ENCODE measurements at places on chromosomes 2 and 18.

DNA sequence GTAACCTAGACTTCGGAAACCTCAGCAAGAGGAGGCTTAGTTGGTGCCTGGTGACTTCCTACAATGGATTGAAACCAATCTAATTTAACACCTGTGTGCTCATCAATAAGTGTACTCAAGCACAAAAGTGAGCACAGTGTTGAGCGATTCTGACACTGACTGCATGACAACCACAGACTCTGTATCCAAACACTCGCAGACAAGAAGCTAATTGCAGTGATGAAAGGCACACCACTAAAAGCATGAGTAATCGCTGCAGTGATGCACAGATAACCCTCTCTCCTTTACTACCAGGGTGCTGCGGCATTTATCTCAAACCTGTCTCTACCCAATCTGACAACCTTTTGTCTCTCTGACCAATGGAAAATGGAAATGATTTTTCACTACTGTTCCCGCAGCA, 168.1 kb downstream of the AFF3 start:
- no peak for DNase-seq

DNA sequence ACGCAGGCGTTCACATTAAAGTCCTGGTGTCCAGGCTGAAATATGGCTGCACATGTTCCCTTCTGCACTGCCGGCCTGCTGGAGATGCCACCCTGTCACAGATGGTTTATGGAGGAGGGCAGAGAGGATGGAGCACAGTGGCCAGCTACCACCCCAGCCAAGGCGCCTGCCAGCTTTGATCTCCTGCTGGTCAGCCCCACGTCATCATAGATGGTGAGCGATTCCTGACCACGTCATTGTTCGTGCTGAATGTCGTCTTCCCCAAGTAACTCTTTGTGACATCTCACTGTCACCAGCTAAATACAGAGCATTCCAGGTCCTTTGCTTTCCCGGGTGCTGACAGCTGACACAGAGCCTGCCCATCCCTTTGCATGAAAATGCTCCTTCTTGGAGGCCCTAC, 248.3 kb downstream of the TTC32 start:
- DNase-seq = no peak

- DNase-seq = no peak
These were observed 113.6 kb downstream of the MEP1B start for GRCh38 chr18:32303400-32303799.

DNA sequence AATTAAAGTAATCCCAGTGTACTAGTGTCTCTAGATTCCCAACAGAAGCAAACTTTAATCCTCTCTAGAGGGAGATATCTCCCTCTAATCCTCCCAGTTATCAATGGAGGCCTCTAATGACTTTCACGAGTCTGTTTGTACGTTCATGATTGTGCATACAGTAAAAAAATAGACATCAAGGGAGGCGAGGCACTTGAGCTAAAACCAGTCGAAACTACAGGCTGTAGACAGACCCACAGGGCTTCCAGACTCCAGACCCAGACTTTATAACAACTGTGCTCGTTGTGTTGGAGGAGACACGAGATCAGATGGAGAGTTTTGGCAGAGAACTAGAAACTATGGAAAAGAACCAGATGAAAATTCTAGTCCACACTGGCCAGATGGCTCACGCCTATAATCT, 7.0 kb downstream of the DGKD start:
- no peak for DNase-seq

- DNase-seq = no peak
These were observed 354.4 kb downstream of the TGIF1 start for GRCh38 chr18:3804336-3804735.

DNA sequence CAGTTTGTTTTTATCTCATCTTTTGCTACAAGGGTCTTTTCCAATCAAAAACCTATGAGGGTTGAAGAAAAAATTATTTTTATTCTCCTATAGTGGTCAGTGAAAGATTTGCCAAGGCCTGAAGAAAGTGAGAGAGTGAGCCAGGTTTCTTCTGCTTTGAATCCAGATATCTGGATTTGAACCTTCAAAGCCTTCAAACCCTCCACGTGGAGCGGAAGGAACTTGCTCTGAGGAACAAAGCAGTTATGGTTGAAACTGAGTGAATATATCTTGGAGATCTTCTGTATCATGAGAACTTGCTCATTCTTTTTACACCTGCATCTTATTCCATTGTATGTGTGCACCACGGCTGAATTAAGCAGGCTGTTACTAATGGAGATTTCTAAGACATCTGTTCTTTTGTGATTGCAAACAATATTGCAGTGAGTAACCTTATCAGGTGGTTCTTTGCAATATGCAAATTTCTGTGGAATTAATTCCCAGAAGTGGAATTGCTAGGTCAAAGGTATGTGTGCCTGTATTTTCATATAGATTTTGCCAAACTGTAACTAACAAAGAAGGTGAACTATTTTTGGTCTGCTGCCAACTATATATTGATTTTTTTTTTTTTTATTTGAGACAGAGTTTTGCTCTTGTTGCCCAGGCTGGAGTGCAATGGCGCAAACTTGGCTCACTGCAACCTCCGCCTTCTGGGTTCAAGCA, 147.9 kb downstream of the B3GNT2 start:
- DNase-seq = no peak

DNA sequence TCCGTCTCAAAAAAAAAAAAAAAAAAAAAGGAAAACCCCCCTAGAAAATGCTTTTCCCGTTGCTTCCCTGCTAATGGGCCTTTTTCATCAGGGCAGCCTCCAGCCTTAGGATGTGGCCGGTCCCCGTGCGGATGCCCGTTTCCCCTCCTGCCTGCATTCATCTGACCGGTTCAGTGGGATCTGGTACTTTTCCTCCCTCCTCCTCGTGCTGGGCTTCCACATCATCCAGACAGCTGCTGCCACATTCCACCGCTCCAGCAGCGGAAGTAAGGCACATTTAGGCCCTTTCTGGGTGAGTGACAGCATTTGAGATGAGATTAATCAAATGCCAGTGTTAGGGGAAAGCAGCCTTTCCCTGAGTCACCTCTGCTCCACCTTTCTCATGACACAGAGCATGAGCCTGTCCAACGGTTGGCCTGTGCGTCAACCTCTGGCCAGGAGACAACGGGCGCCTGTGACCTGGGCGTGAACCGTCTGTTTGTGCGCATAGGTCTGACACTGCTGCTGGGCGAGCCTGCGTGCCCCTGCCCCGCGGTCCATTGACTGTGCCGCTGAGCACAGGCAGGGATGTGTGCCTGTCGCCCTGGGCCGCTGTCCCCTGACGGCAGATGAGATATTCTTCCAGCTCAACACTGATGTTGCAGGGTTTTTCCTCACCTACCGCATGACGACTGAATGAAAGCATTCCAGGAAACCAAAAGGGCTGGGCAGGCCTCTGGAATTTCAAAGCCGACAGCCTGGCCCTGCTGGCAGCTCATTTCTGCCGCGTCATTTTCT, 174.0 kb downstream of the TGIF1 start:
- DNase-seq = no peak

GRCh38 chr2:5410991-5411700, 281.0 kb upstream of the SOX11 start:
- DNase-seq = no peak
